ENCODE measurements at places on chromosomes 7 and 10.

DNA sequence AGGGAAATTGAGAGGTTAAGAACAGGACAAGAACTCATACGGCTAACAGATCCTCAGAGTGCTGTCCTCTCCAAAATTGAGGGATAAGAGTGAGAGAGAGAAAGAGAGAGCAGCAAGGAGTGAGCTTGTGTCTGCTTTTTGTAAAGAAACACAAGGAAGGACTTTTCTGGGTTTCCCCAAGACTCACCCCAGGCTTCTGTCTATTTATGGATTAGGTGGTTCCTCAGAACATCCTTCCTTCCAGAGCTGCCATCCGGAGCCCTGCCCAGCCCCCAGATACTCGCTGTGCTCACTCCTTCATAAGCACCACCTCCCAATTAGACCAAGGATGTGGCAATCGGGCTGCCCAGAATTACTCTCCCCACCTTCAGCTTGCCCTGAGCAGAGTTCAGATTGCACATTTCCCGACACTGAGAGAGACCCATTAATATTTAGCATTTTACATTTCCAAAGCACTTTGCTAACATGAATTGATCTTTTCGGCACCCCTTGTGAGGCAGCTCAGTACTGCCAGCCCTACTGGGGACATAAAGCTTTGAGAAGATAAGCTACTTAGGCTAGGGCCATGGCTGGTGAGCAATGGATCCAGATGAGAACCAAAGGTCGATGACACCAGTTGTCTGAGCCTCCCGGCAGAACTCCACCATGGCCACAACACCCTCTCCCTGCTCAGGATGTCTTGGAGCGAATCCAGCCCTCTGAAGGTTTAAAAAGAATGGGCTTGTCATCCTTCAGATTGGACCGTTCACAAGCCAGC lies 19.2 kb upstream of the R3HCC1L start:
- no peak for DNase-seq

DNA sequence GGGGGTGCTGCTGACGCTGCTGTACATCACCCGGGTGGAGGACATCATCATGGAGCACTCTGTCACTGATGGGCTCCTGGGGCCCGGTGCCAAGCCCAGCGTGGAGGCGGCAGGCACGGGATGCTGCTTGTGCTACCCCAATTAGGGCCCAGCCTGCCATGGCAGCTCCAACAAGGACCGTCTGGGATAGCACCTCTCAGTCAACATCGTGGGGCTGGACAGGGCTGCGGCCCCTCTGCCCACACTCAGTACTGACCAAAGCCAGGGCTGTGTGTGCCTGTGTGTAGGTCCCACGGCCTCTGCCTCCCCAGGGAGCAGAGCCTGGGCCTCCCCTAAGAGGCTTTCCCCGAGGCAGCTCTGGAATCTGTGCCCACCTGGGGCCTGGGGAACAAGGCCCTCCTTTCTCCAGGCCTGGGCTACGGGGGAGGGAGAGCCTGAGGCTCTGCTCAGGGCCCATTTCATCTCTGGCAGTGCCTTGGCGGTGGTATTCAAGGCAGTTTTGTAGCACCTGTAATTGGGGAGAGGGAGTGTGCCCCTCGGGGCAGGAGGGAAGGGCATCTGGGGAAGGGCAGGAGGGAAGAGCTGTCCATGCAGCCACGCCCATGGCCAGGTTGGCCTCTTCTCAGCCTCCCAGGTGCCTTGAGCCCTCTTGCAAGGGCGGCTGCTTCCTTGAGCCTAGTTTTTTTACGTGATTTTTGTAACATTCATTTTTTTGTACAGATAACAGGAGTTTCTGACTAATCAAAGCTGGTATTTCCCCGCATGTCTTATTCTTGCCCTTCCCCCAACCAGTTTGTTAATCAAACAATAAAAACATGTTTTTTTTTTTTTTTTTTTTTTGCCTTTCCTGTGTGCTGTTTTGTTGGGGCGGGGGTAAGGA lies 55.8 kb downstream of the TSPAN15 start:
- DNase-seq: no peak

DNA sequence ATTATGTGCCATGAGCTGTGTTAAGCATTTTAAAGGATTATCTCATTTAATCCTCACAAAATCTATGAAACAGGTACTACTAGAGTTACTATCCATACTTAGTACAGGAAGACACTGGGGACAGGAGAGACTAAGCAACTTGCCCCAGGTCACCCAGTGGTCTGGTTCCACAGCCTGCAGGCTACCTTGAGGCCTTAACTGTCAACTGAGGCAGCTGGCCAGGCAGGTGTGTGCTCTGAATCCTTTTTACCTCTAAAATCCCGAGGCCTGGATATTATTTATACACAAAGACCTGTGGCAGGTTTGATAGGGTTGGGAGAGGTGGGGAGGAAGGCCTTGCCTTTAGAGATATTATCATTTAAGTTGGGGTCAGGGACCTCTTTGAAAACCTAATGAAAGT lies 3.1 kb downstream of the ZNF777 start:
- DNase-seq: no peak

DNA sequence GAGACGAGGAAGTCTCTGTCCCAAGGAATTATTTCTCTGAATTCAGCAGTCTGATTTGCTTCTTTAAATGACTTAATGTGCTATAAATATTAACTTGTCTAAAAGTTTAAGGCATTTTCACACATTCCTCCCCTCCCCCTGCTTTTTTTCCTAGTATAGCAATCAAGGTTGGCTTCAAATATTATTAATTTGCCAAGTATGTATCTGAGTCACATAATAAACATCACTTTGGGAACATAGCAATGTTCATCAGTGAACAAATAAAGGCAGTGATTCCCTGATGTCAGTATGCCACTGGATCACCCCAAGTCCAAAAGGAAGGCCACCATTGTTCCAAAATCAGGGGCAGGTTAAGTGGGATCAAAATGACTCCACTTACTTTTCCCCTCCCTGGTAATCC lies 40.5 kb downstream of the PDE6C start:
- DNase-seq: no peak

- no peak for DNase-seq
These were observed 82.1 kb upstream of the IGFBP3 start for GRCh38 chr7:46003161-46003560.

GRCh38 chr7:80929619-80930018 lies 10.8 kb upstream of the SEMA3C start:
- no peak for DNase-seq

GRCh38 chr7:108340856-108341411 lies 115.3 kb downstream of the NRCAM start:
- no peak for DNase-seq

GRCh38 chr7:28378574-28379149 lies 33.7 kb upstream of the CREB5 start:
- no peak for DNase-seq

DNA sequence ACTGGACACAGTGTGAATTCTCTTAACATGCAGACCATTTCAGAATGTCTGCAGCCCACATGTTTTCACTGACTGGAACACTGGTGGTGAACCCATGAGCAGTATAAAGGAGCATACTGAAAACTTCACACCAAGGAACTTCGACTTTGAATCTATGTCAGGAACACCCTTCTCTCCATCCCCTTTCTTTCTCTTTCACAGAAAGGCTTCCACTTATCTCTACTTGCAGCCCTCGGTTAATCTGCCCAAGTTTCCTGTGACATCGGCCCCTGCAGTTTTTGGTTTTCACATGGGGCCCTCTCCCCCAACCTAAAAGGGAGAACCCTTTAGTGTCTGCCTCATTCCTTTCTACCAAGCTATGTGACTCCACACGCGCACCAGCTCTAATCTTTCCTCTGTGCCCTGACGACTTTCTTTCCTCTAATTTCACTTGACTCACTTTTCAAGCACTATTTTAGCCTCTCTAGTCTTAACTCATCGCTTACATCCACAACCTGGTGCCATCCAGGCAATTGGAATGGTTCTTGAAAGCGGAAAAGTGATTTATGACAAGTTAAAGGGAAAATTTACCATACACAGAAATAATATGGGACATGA lies 70.1 kb downstream of the RELN start:
- no peak for DNase-seq

DNA sequence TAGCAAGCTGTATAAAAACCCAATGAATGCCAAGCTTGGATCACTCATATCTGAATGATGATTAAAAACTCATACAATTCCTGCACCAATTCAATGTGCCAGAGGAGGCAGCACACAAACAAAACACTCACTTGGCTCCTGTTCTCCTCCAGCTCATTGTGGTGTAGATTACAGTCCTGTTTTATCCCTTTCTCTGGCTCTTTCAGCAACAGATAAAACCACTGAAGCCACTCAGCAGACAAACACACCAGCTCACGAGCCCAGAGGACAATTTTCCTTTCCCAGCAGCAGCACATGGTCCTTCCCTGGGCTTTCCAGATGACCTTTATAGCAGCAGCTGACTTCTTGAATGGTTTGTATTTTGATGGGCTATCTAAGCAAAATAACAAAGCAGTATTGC lies 107.3 kb upstream of the STARD3NL start:
- DNase-seq: no peak

DNA sequence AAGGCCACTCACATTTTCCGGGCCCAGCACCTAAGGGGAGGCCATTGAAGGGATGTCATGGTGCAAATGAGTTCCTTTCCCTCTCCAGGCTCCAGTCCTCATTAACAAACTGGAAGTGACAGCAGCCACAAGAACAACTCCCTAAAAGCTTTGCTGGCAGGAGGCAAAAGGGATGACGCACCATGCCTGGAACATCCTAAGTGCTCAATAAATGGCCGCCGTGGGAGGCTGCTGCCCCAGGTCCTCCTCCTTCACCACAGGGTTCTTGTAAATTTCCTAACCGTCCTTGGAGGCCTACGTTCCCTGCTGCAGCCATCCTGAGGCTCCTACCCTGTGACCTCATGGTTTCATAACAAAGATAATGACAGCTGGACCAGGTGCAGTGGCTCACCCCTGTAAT lies 41.3 kb upstream of the CAMK1D start:
- no peak for DNase-seq

DNA sequence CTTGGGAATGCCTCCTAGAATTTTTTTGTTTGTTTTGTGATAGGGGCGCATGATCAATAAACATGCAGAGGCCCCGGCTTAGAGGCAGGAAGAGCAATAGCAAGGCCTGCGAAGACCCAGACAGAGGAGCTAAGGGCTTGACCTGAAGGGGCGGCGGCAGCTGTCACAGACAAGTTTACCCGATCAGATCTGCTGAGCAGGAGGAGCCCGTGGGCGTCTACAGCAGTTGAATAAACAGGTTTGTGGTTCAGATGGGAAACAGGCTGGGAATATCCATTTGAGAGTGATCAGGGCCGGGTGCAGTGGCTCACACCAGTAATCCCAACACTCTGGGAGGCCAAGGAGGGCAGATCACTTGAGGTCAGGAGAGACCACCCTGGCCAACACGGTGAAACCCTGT lies 126.0 kb upstream of the CALN1 start:
- no peak for DNase-seq

GRCh38 chr10:24958721-24959381 lies 6.4 kb upstream of the PRTFDC1 start:
- no peak for DNase-seq

DNA sequence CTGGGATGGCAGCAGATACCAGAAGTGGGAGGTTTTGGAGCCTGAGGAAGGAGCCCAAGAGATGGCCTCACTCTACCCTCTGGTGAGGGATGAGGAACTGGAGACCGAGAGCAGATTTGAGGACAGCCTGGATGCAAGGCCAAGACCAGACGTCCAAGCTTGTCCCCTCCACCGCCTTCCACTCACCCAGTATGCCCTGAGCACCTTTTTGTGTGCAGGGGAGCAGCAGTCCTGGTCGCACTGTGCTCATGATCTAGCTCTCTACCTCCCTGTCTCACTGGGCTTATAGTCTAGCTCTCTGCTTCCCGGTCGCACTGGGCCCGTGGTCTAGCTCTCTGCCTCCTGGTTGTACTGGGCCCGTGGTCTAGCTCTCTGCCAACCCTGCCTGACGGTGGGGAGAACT lies 33.6 kb upstream of the CHST15 start:
- DNase-seq: no peak

DNA sequence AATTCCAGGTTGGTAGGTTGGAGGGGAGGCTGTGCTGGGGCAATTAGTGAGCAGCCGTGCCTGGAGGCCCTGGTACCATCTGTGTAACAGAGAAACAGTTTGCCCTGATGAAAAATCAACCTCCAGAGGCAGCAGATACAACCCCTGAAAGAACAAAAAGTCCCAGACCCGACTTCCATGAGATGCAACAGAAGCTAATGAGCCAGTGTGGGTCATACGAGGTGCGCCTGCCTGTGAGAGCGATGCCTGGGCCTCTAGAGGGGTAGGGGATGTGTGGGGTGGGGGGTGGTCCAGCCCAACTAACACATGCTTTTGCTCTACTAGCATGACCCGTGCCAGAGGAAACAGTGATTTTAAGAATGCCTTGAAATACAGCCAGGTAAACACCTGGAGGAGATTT lies 39.3 kb downstream of the CELF2 start:
- no peak for DNase-seq

DNA sequence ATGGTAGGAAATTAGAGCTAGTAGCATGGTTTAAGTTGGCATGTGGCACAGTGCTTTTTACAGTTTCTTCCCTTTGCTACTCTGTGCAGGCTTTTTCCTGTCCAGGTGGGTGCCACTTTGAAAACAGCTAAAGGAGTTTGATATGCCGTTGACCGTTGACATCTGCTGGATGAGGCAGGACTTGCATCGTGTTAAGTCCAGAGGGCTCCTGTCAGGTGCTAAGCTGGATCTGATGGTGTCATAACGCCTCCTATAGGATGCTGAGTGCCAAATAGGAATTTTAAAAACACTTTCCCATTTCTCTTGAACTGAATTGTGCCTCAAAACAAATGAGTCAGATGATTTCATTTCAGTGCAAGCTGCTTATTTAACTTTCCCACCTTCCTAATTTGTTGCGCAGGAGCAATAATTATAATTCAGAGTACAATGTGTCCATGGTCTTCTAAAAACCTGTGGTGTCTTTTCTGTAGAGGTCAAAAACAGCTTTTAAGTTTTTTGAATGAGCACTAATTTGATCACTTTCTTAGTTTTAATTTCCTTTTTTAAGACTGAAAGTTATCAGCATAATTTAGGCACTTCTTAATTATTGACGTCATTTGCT lies 178.3 kb downstream of the CDCA7L start:
- DNase-seq: no peak

GRCh38 chr7:1403638-1404459 lies 55.4 kb downstream of the MICALL2 start:
- DNase-seq: no peak

- no peak for DNase-seq
These were observed at the start of gene BHLHA15 for GRCh38 chr7:98211221-98211675. BHLHA15 (plus strand) TSS chr7:98211439; CDS start chr7:98212310, 871 bp downstream.
